ENCODE measurements at places on chromosomes 12 and 14. TPM values are rescaled to one million over a fixed set of nuclear protein-coding genes. Genes with fewer than 3 reads are reported as not detected.
A peak's percentile ranks its signal among the peaks of the same experiment; 100 is the strongest.

The VDR gene
- total RNA-seq = 1.3 TPM

DNA sequence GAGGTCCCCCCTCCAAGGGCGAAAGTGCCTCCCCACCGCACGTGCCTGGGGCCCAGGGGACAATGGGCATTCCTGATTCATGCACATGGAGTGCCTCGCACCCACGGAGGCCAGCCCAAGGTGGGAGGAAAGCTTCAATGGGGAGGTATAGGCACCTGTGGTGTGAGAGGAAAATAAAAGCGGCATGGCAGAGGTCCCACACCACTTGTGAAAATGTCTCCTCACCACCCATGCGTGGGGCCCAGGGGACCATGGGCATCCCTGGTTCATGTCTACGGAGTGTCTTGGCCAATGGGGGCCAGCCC lies 384.7 kb downstream of the ALG10 start:
- DNase-seq = no peak

DNA sequence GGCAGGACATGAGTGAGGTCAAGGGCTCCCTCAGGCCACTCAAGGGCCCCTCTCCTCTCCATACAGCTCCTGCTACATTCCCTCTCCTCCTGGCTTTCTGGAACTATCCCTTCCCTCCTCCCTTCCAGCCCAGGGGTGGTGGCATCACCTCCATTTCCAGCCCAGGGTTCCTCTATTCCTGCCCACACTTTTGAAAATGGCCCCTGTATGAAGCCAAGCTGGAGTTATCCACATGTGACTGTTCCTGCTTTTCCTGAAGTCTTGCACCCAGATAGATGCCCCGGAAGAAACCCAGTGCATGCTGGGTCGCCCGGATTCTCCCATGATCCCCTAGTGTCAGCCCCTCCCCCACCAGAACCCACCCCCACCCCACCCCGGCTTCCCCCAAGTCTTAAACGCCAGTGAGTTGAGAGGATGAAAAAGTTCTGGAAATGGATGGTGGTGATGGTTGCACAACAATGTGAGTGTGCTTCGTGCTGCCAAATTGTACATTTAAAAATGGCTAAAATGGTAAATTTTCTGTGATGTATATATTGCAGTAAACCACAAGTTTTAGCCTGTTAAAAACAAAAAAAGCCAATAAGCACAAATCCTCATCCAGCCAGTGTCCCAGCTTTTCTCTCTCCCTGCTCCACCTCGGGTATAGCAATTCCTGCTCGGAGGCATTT lies 136.9 kb downstream of the SCARB1 start:
- no peak overlapping the region for H3K4me3 ChIP-seq
- no peak overlapping the region for H3K27ac ChIP-seq
- DNase-seq = no peak
- H3K4me1 ChIP-seq = no peaks in the 10 kb centered on the region

DNA sequence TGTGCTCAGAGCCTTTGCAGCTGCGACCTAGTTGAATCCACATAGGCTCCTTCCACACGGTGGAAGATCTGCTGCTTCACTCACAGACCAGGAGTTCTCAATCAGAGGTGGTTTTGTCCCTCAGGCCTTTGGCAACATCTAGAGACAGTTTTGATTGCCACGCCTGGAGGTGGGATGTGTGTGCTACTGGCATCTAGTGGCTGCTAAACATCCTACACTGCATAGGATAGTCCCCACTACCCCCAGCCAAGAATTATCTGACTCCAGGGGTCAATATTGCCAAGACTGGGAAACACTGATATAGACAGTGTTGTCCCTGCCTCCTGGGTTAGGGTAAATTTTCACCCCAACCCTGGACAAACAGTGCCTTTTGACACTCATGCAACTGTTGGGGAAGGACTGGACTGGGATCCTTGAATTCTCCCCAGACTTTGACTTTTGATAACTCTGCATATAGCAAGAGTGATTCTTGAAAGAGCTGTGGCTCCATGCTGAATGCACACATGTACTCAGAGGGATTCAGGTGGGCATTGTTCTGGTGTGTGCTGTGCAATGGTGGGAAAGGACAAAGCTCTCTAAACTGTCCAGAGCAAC lies 39.8 kb downstream of the BAZ2A start:
- no peak for DNase-seq
- H3K27me3 ChIP-seq = no peaks in the 10 kb centered on the region
- no peak overlapping the region for H3K27ac ChIP-seq
- no peaks in the 10 kb centered on the region for H3K4me1 ChIP-seq

GRCh38 chr14:44317441-44317746 lies 189.7 kb downstream of the FSCB start:
- DNase-seq = no peak
- H3K36me3 ChIP-seq = no peaks in the 10 kb centered on the region
- no peaks in the 10 kb centered on the region for H3K4me1 ChIP-seq
- no peak overlapping the region for H3K4me3 ChIP-seq
- H3K27me3 ChIP-seq = no peaks in the 10 kb centered on the region

- H3K27ac ChIP-seq = no peak overlapping the region
- H3K36me3 ChIP-seq = no peaks in the 10 kb centered on the region
- no peaks in the 10 kb centered on the region for H3K27me3 ChIP-seq
- DNase-seq = no peak
- H3K4me1 ChIP-seq = peaks cover 10% of the 10 kb centered on the region
Measured at GRCh38 chr12:106343214-106343528, 14.4 kb upstream of the POLR3B start.

GRCh38 chr14:52700701-52701172 lies 5.4 kb upstream of the ERO1A start:
- H3K4me3 ChIP-seq = no peak overlapping the region
- no peak overlapping the region for H3K27ac ChIP-seq
- DNase-seq = no peak
- H3K4me1 ChIP-seq = no peaks in the 10 kb centered on the region
- no peaks in the 10 kb centered on the region for H3K27me3 ChIP-seq

The DACT1 gene
- 29.2 TPM for total RNA-seq

The NANOG gene
- total RNA-seq = under 0.01 TPM

The MIP gene
- total RNA-seq = not detected

The ZNF891 gene
- 4.7 TPM for total RNA-seq

The CCDC197 gene
- not detected for total RNA-seq

DNA sequence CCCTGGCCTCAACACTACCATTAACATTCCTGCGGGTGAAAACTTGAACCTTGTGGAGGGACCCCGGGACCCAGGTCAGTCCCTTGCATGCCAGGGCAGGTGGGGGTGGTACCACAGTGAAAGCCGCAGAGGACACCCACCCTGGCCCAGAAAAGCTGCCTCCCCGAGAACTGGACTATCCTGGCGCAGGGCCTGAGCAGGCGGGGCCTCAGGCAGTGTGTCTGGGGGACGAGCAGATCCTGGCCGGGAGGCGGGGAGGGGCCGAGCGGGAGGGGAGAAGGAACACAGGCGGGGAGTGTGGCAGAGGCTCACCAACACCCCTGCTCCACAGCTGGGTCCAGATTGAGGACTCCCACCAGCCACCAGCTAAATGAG lies 10.0 kb downstream of the AHNAK2 start:
- H3K4me3 ChIP-seq = peak overlapping the region; percentile 27
- H3K4me1 ChIP-seq = peaks cover 17% of the 10 kb centered on the region
- no peaks in the 10 kb centered on the region for H3K27me3 ChIP-seq
- no peak overlapping the region for H3K27ac ChIP-seq
- H3K36me3 ChIP-seq = no peaks in the 10 kb centered on the region

GRCh38 chr12:95838125-95838524 lies 20.6 kb upstream of the SNRPF start:
- no peaks in the 10 kb centered on the region for H3K4me1 ChIP-seq
- no peak for DNase-seq
- no peak overlapping the region for H3K4me3 ChIP-seq
- no peak overlapping the region for H3K27ac ChIP-seq

DNA sequence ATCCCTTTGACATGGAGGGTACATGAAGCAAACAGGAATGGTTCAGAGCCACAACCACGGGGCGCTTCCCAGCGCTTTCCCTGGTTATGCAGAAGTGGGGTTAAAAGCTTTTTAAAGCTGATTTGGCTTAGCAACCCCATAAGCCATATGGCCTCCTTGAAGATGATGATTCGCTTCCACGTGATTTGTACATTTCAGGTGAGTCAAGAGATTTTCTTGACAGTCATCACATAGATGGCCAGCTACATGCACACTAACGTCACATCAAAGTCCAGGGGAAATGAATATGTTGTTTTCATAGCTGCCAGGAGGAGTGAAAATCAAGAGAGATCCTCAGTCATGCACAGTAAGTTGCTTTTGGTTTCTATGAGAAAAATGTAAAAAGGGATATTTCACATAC lies 309.7 kb downstream of the TMEM132D start:
- H3K4me3 ChIP-seq = no peak overlapping the region
- no peaks in the 10 kb centered on the region for H3K4me1 ChIP-seq
- no peaks in the 10 kb centered on the region for H3K27me3 ChIP-seq

- no peaks in the 10 kb centered on the region for H3K36me3 ChIP-seq
- H3K27ac ChIP-seq = no peak overlapping the region
- H3K4me1 ChIP-seq = peaks cover 21% of the 10 kb centered on the region
- no peak for DNase-seq
- no peak overlapping the region for H3K4me3 ChIP-seq
Measured at GRCh38 chr12:96234591-96235483, 40.7 kb downstream of the ELK3 start.

The CPNE8 gene
- total RNA-seq = 9.5 TPM

DNA sequence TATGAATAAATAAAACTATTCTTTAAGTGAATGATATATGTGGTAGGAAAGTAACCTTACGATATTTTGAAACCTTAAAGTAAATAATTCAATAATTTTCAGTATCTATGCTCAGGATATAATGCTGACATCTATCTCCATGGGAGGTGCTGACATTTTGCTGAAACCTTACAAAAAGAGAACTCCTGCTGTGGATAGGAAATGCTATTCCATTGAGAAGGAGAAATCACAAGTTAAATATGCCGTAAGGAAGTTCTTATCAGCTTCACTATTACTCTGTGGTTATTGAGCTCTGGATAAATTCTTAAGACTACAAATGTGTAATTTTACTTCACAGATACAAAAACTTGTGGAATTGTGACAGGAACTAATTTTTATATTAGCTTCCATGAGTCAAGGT lies 722.1 kb downstream of the TMTC2 start:
- H3K4me1 ChIP-seq = no peaks in the 10 kb centered on the region
- no peak for DNase-seq
- no peak overlapping the region for H3K27ac ChIP-seq
- H3K27me3 ChIP-seq = no peaks in the 10 kb centered on the region

The ARF3 gene
- total RNA-seq = 88.7 TPM

DNA sequence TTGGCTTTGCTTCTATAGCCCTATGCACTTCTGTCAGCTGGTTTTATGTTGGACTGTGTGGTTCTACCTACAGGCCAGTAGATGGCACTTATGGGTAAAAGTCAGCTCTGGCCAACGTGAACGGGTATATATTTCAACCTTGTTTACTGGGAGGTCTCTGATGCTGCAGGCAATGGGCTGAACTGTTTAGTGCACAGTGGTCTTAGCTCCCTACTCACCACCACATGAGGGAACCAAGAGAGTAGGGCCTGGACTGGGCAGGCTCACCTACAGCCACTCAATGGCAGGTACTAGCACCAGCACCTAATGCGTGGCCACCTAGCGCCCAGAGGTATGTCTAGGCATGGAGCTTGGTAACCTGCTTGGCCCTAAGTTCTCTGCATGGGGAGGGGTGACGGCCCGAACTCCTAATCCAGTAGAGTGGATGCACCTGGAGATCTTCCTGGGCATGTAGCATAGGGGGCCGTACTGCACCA lies 481.8 kb downstream of the TMEM117 start:
- H3K27ac ChIP-seq = no peak overlapping the region
- no peak overlapping the region for H3K4me3 ChIP-seq
- H3K27me3 ChIP-seq = no peaks in the 10 kb centered on the region
- no peaks in the 10 kb centered on the region for H3K4me1 ChIP-seq
- no peaks in the 10 kb centered on the region for H3K36me3 ChIP-seq

DNA sequence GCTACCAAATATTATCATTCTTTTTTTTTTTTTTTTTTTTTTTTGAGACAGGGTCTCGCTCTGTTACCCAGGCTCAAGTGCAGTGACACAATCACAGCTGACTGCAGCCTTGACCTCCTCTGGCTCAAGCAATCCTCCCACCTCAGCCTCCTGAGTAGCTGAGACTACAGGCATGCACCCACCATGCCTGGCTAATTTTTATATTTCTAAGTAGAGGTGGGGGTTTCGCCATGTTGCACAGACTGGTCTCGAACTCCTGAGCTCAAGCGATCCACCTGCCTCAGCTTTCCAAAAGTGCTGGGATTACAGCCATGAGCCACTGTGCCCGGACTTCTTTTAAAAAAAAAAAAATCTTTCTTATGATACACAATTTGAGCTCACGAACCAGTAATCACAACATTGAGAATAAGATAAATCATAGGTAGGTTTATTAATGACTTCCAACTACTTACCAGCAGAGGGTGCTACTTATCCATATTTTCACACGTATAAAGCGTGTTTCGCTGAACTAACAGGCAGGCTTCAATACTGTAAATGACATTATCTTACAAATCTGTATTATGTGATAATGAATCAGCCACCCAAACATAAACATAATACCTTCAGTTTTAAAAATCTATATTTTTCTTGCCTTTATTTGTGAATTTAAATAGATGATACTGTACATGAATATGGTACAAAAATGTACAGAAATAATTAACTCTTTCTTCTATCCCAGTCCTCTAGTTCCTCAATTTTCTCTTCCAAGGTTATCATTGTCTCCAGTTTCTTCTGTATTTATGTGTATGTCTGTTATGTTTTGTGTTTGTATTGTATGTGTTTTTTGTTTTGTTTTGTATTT lies 42.5 kb upstream of the BCAT1 start:
- H3K27ac ChIP-seq = no peak overlapping the region
- no peak overlapping the region for H3K4me3 ChIP-seq
- H3K36me3 ChIP-seq = no peaks in the 10 kb centered on the region
- H3K4me1 ChIP-seq = no peaks in the 10 kb centered on the region
- no peak for DNase-seq

GRCh38 chr12:20132818-20133217 lies 235.5 kb upstream of the PDE3A start:
- H3K27ac ChIP-seq = no peak overlapping the region
- no peaks in the 10 kb centered on the region for H3K4me1 ChIP-seq
- no peak overlapping the region for H3K4me3 ChIP-seq
- H3K36me3 ChIP-seq = no peaks in the 10 kb centered on the region

The SYNDIG1L gene
- total RNA-seq = 0.28 TPM

GRCh38 chr12:106296179-106296877 lies 6.2 kb upstream of the TCP11L2 start:
- H3K27me3 ChIP-seq = no peaks in the 10 kb centered on the region
- H3K27ac ChIP-seq = no peak overlapping the region
- no peak overlapping the region for H3K4me3 ChIP-seq
- no peak for DNase-seq

GRCh38 chr14:56585461-56586084 lies 6.0 kb downstream of the TMEM260 start:
- no peak overlapping the region for H3K4me3 ChIP-seq
- peaks cover 13% of the 10 kb centered on the region for H3K4me1 ChIP-seq
- H3K27ac ChIP-seq = no peak overlapping the region
- DNase-seq = no peak

DNA sequence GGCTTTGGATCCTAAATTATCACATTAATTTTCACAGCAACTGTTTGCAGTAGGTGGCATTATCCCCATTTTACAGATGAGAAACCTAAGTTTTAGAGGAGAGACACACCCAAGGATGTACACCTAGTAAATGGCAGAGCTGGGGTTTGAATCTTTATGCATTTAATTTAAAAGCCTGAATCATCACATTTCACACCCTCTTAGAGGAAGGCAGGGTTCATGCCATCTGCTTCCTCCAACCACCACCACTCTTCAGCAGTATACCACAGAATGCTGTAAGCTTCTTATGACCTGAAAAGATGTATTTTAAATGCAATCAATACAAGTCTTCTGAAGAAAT lies 90.3 kb downstream of the CRADD start:
- H3K4me1 ChIP-seq = peaks cover 2% of the 10 kb centered on the region
- no peak overlapping the region for H3K27ac ChIP-seq
- no peak for DNase-seq
- H3K4me3 ChIP-seq = no peak overlapping the region
- no peaks in the 10 kb centered on the region for H3K27me3 ChIP-seq

Measured in ovary (tissue), 10 donors.